ENCODE measurements at places on chromosomes 12 and 14. TPM values are rescaled to one million over a fixed set of nuclear protein-coding genes. Genes with fewer than 3 reads are reported as not detected.
A peak's percentile ranks its signal among the peaks of the same experiment; 100 is the strongest.

GRCh38 chr12:21991526-21991925 is 50.3 kb upstream of the ABCC9 start:
- no peak for DNase-seq

- DNase-seq: peak; percentile 25
Observed at GRCh38 chr12:20450591-20451180, 82.3 kb downstream of the PDE3A start.

DNA sequence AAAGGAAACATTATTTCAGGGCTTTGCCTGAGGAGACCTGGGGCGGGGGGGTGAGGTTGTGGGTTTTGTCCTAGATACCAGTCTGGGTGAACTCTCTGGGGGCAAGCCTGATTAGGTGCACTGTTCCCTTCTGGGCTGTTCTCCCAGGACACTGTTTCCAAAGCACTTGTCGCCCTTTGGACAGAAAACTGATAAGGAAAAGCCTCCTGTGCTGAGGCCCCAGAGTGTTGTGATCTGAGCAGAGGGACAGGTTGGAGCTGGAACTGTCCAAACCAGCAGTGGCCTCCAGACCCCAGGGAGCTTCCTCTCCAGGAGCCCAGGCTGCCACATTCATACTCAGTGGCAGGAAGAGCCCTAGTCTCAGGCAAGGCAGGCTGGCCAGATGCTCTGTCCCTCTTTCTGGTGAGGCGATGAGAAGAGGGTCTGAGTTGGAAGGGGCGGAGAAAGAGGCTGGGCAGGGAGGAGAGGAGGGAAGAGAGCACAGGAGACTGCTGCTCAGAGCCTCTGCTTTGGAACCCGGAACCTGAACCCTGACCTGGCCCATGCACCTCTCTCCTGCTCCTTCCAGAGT is 1.9 kb downstream of the GALNT16 start:
- DNase-seq: peak; percentile 89

The C3AR1 gene
- 5.7 TPM for polyA plus RNA-seq

The SLCO1B1 gene
- polyA plus RNA-seq: not detected

- DNase-seq: no peak
Observed at GRCh38 chr12:12964255-12964654, 12.3 kb upstream of the GPRC5D start.

- DNase-seq: peak; percentile 85
Observed at GRCh38 chr12:5745251-5745888, 199.7 kb downstream of the ANO2 start.

Measured in small intestine (tissue), 16 donors.